Hepatocyte (in vitro differentiated cells): ENCODE measurements at places on chromosomes 3 and 15. TPM values are rescaled to one million over a fixed set of nuclear protein-coding genes. Genes with fewer than 3 reads are reported as not detected.

Gene ANAPC13
- 149 and 168 TPM in 2 replicates for polyA plus RNA-seq

Gene CLEC3B
- 1.7 and 2.6 TPM in 2 replicates for polyA plus RNA-seq

- no peak for DNase-seq
Measured at GRCh38 chr3:150077581-150078247, 107.0 kb upstream of the PFN2 start.

DNA sequence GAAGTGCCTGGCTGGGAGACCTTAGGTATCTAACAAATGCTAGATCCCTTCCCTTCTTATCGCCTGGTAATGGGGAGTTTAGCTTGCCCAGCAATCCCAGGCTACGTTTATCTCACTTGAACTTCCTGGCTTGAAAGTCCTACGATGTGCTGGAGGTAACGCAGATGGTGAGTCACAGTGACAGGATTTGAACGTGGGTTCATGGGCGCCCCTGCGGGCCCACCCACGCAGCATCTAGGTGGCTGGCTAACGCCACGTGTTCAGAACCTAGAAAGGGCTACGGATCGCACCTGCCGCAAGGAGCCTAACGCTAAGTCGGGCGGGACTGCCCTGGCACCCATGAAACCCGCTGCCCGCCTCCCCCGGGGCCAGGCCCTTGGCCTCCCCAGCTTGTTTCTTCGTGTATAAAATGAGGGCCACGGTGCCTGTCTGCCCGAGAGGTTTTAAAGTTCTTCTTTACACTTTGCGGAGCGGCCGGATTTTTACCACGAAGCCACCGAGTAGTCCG lies 600 bp upstream of the USP3 start:
- peak; percentile 90 for DNase-seq

- no peak for DNase-seq
Measured at GRCh38 chr15:49814709-49815108, 193.9 kb downstream of the DTWD1 start.

DNA sequence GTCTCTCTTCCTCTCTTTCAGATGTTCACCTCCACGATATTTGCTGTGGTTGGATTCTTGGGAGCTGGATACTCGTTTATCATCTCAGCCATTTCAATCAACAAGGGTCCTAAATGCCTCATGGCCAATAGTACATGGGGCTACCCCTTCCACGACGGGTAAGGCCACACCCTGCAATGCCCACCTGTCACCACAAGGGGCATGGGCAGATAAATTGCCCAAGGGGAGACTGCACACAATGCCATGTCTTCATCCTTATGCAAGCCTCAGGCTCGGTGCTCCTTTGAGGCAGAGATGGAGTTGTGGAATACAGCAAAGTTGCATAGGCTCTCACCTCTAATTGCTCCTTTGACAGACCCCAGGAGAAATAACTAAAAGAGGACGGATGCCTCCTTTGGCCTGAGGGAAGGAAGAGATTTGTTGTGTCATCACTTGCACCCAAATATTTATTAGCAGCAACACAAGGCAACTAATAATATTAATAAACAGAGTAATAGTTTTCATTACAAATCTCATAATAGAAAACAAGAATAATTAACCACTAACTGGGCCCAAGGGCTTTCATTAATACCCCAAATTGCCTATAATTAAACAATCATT lies 13.2 kb downstream of the TM4SF4 start:
- no peak for DNase-seq
